Activated CD4-positive, alpha-beta T cell treated with anti-CD3 and anti-CD28 coated beads, Interleukin-10, Interleukin-2, amounts not matched to agents 100 ng/mL and 50 ng/mL, durations not matched to agents 16 hours and 8 hours (primary cell): ENCODE measurements at places on chromosomes 6 and 20.

GRCh38 chr6:110486756-110487155 lies 10.3 kb upstream of the SLC22A16 start:
- no peak for DNase-seq

DNA sequence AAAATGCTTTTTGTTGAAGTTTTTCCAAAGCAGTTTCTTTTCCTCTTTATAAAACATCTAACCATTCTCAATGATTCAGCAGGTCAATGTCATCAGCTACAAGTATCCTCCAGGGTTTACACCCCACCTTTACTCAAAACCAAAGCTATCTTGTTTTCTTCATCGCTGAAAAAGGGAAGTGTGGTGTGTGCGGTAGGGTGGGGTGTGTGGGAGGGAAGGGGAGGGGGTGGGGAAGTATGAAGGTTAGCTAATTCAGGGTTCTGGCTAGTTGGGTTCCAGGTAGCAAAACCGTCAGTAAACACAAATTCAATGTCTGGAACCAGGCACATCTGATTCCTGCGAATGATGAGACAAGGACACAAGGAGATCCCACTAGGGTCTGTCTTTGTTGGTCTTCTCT lies 189.6 kb downstream of the GJA10 start:
- peak; percentile 77 for DNase-seq

DNA sequence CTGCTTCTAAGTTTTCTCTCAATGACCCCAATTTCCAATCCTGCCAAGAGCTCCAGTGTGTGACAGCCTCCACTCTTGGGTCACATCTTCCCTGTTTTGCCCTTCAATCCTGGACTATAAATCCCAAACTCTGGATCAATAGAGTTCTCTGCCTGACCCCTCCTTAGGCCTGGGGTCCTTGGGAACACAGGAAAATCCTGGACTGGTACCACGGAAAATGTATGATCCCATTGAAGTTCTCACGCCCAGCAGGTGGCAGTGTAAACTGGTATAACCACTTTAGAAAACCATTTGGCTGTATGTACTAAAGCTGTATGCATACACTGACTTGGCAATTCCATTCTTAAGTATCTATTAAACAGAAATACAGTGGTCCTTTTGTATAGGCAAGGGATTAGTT lies 98.0 kb downstream of the SNAP25 start:
- peak; percentile 18 for DNase-seq

DNA sequence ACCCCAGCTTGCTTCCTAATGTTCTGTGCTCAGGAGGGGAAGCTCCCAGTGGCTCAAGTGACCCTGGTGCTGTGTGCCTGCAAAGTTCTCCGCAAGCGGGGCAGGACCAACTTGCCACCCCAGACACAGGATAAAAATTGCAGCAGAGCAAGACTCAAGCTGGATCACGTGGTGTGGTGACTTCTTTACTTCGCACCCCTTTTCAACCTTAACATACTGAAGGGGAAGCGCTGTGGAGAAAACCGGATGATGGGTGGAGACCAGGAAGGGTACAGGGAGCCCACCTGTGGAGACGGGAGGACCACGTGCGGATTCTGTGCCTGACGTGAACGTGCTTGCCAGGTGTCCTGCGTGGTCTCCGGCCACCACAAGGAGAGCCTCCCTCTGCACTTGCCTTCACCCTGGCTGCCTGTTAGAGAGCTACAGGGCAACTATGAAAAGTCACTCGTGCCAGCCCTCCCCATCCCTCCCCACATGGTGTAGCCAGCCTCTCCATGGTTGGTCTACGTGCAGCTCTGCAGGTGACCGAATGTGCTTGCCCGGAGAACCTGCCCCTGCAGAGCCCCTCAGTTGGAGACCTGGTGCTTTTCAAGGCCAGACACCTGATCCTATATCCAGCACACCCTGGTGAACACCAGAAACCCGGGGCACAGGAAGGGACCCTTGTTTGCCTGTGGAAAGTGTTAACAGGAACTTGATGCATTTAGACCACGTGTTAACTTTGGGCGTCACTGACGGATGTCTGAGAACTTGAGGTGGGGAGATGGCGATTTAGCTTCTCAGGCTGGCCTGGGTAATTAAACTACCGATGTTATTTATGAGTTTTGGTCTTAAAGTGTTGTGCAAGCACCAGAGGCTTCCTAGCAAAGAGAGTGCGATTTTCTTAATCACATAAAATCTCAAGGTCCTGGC lies 23.9 kb upstream of the DACT2 start:
- DNase-seq, result no peak

DNA sequence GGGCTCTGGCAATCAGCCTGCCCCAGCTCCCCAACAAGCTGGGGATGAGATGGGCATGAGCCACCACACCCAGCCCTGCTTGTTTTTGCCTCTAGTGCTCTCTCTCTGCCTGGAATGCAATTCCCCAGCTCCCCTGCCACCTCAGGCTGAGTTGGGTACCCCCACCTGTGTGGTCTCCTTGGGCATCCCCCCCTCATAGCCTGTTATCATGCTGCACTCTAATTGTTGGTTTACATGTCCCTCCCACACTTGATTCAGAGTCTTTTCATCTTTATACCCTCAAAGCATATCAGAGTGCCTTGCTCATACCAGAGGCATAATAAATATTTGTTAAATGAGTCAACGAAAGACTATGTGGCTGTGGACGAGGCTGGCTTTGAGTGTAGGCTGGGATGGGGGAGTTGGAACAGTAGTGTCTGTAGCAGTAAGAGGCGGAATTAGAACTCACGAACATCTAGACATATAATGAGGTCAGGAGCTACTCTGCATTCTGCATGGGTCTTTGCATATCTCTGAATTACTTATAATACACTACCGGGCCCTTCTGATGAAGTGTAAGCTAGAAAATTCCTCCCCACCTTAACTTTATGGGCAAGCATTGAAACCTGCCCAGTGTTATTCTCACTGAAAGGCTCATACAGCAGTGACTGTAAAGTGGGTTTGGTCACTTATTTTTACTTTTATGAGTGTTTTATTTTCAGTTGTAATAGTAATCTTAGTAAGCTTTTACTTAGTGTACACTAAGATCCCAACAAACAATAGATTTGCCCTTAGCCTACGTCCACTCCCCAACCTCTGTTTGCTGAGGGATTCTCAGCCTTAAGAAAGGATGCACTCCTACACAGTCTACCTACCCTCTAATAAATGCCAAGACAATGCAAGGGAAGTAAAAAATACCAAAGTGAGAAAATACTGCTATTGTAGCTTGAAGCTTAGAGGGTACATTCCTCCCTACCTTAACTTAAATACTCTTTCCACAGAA lies 58.7 kb downstream of the EDN1 start:
- DNase-seq, result no peak

DNA sequence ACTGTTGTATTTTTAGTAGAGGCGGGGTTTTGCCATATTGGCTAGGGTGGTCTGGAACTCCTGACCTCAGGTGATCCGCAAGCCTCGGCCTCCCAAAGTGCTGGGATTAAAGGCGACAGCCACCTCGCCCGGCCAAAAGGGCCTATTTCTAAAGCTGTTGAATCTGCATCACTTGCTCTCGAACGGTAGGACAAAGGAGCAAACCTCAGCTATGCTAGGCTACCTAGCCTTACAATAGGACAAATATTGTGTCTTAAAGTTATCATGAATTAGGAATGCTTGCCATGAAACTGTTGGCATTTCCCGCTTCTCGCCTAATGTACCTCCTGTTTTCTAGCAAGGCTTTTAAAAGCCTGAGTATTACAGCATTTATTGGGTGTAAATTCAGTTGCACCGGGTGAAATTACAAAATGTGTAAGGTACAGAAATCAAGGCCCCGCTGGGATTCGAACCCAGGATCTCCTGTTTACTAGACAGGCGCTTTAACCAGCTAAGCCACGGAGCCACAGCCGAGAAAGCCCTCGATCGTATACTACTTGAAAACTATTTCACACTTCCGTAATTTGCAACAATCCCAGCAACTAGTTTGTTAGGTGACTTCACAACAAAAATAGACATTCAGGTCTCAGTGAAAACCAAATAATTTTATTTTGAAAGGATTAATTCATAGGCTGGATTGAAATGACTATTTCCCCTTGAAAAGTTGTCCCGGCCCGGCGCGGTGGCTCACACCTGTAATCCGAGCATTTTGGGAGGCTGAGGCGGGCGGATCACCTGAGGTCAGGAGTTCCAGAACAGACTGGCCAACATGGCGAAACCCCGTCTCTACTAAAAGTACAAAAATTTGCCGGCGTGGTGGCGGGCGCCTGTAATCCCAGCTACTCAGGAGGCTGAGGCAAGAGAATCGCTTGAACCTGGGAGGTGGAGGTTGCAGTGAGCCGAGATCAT lies 211.6 kb upstream of the ZNF184 start:
- peak; percentile 90 for DNase-seq

GRCh38 chr6:128305976-128306375 lies 214.4 kb downstream of the PTPRK start:
- DNase-seq, result no peak

DNA sequence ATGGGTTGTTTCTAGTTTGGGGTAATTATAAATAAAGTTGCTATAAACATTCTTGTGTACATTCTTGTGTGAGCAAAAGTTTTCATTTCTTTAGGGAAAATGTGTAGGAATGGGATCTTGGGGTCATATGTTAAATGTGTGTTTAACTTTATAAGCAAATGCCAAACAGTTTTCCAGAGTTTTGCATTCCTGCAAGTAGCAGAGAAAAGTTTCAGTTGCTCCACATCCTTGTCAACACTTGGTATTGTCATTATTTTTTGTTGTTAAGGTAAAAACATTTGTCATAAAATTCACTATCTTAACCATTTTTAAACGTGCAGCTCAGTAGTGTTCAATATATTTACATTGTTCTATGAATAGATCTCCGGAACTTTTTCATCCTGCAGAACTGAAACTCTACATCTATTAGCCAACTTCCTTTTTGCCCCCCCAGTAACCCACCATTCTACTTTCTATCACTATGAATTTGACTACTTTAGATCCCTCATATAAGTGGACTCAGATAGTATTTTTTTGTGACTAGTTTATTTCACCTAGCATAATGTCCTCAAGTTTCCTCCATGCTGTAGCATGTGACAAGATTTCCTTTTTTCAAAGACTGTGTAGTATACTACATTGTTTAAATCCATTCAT lies 48.4 kb downstream of the PHACTR2 start:
- DNase-seq, result no peak

DNA sequence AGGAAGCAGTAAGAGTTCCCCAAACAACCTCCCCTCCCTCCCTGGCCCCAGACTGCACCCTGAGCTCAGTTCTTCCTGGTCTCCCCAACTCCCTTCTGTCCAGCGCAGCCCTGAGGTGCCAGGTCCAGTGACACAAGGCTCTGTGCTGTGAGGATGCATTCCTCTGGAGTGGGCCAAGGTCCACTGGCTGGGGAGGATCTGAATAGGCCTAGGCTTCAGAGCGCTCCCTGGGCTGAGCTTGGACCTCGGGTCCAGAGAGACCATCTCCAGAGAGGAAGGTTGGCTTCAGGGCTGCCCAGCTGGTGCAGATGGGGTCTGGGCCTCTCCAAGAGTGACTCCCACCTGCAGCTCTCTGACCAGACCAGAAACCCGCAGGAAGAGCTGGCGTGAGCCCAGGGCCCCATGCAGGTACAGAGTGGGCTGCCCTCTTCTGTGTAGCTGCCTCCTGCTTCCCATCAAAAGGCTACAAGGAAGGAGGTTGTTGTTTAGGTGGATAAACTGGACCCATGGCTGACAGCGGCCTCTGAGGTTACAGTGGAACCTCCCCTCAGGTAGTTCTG lies 52.3 kb upstream of the MLN start:
- DNase-seq, result no peak

DNA sequence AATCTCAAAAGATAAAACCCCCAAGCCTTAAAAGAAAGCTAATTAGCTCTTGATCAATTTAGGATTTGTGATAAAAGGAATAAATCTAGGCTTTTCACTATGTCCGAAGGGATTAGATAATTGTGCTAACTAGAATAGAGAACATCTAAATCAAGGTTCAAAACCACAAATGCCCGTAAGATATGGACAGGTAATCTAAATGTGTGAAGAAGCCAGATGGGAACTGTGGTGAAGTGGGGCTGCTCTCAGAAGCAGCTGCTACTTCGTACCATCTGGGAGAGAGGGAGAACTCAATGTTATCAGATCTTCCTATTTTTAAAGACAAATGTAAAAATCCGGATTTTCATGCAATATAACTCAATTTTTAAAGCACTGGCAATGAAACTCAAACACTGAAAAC lies 44.2 kb downstream of the NCOA6 start:
- no peak for DNase-seq

DNA sequence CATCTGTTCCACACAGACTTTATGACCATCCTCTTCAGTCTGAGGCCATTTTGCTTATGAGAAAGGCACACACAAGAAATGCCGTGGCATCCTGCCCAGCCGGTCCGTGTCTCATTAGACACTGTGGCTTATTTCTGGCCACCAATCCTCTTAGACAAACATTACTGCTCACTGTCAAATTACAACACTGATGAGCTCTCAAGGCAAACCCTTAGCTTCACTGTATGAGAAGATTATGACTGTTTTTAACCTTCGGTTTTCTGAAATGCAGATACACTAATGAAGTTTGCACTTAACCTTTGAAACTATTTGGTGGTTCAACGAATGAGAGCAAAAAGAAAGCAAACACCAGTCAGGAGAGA lies 50.5 kb upstream of the DST start:
- DNase-seq, result no peak

- DNase-seq, result no peak
Observed at GRCh38 chr20:10079964-10080363, 45.2 kb downstream of the ANKEF1 start.

GRCh38 chr20:38187517-38187916 lies 22.4 kb upstream of the TGM2 start:
- no peak for DNase-seq

GRCh38 chr6:156925026-156925425 lies 147.8 kb downstream of the ARID1B start:
- no peak for DNase-seq

GRCh38 chr6:129368076-129368475 lies 341.9 kb downstream of the ARHGAP18 start:
- DNase-seq, result no peak

DNA sequence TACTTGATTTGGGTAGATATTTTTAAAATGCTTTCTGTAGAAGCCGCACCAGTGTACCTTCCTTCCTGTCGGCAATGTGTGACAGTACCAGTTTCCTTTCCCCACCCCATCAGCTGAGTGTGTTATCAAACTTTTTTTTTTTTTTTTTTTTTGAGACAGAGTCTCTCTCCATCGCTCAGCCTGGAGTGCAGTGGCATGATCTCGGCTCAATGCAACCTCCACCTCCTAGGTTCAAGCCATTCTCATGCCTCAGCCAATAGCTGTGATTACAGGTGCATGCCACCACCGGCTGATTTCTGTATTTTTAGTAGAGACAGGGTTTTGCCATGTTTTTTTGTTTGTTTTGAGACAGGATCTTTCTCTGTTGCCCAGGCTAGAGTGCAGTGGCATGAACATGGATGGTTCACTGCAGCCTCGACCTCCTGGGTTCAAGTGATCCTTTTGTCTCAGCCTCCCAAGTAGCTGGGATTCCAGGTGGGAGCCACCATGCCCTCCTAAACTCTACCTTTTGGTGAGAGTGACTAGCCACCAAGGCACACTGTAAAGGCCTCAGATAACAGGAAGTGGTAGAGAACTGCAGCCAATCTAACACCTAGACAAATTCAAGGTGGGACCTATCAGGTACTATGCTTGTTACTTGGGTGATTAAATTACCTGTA lies 26.5 kb upstream of the ZBTB22 start:
- peak; percentile 64 for DNase-seq

- DNase-seq, result no peak
Observed at GRCh38 chr20:37541326-37541725, 13.7 kb upstream of the BLCAP start.

- no peak for DNase-seq
Observed at GRCh38 chr6:151341476-151342195, 49.7 kb downstream of the ZBTB2 start.
